ENCODE measurements at places on chromosomes 16 and 17.

DNA sequence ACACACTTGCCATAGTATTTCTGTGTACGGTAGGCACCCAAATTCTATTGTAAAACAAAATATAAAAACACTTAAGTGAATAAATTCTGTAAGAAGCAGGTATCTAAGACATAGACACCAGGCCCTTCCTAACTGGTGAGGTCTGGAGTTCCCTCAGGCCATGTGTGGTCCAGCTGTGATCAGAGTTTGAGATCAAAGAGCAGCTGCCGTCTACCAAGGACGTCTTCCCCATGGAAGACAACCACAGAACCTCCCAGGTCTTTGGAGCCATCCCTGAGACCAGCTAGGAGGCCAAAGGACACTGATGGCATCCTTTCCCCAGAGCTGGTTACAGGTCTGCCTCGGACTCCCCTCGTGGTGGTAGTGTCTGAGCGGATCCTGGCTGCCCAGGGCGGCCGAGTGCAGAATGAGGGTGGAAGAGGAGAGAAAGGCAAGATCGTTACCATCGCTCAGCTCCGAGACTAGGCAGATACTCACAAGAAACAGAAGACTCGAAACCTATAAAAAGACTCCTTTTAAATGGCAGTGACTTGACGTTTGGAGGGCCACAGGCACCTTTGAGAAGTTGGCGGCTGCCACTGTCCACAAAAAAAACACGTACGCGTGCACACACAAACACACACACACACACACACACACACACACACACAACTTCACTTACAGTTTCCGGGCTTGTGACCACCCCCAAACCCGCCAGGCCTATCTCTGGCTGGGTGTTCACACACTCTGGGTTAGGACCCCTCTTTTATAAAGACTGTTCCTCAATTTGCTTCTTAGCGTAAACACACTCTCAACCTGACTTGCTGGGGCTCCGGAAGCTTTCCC lies 7.5 kb downstream of the TIMP2 start:
- DNase-seq = no peak

DNA sequence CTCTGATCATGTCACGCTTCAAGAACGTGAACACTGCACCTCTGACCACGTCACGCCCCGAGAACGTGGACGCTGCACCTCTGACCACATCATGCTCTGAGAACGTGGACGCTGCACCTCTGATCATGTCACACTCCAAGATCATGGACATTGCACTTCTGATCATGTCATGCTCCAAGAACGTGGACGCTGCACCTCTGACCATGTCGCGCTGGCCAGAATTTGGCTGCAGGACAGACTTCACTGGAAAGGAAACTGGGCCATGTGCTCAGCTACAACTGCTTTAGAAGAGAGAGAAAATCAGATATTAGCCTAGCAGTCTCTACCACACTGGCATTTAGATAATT lies 182.7 kb downstream of the RPTOR start:
- DNase-seq = no peak

DNA sequence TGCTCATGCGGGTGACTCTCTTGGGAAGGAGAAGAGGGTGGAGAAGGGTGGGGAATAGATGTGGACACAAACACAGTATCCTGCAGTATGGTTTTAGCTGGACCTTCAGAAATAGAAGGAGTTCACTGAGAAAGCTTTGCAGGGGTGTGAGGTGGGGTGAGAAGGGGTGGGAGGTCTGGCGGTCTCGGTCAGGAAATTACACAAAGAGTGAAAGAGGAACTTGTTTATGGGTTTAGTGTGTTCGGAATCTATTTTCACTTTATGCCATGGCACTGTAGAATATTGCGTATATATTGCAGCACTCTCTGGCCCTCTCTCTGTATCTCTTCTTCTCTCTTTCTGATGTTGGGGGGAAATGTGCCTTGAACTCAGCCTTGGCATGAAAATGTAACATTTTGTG lies 148.2 kb upstream of the GOT2 start:
- DNase-seq = no peak

DNA sequence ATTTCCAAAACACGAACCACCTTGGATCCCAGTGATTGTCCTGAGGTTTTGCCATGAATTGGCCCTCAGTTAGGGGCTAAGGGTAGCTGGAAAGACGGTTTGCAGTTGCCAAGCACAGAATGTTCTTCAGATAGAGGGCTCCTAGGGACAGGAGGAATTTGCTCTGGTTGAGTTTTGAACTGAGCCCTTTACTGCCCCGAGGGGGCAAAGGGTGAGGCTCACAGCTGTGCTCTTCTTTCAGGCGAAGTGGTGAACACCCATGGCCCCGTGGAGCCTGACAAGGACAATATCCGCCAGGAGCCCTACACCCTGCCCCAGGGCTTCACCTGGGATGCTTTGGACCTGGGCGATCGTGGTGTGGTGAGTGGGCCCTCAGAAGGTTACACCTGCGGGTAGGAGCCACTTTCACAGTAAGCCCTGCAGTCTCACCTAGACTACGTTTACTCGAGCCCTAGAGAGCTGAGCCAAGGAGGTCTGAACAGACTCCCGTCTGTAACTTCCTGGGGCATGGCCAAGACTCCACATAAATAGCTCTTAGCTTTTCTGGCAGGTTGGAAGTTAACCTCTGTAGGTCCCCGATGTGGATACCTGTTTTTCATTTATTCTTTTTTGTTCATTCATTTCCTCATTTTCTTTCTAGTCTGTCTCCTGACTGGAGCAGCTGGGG lies 32.5 kb downstream of the NMT1 start:
- DNase-seq = no peak

DNA sequence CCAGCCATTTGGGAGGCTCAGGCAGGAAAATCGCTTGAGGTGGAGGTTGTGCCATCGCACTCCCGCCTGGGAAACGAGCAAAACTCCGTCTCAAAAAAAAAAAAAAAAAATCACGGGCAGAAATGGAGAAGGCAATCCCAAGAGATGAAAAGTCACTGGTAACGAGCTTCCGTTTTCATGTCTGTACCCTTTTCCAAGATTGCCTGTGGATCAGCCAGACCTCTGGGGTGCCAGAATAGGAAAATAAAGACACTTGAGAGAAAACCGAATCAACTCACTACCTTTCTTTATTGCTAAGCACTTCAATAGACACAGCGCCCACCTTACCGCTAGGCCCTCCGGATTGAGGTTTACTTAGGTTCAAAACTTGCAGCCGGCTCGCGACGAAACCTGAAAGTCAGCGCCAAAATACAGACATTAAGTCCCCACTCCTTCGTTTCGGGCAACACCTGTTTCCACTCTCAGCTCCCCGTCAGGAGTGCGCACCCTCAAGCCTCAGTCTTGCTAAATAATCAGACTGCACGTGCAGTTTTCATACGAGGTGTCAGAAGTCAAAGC lies 970 bp upstream of the TRAF7 start:
- no peak for DNase-seq

- no peak for DNase-seq
Measured at GRCh38 chr17:73232587-73233373, 28.9 kb downstream of the CPSF4L start.

GRCh38 chr17:17103160-17103559 lies 60.9 kb downstream of the MPRIP start:
- DNase-seq = no peak

DNA sequence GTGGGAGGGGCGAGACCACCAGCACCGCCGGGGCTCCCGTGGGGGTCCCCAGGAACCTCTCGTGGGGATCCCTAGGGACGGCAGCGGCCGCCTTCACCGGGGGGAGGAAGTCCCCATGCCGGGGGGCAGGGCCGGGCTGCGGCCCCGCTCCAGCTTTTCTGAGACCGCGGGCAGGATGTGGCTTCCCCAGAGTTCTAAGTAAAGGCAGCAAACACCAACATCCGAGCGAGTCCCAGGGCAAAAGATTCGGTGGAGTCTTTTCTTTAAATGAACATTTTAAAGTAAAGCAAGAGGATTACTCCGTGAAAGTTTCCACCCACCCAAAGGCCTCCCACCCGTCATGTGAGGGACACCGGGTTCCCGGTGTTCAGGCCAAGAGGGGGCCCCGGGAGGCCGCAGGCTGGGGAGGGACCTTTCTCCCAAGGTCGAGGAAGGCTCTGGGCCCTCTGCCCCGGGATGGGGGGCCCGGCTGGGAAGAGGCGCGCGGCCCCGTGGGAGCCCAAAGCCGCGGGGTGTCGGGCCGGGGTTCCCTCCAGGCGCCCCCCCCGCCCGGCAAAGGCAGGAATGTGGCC lies 137.2 kb upstream of the RPH3AL start:
- peak; percentile 86 for DNase-seq

GRCh38 chr16:69397821-69398521 lies 12.2 kb upstream of the TERF2 start:
- no peak for DNase-seq

DNA sequence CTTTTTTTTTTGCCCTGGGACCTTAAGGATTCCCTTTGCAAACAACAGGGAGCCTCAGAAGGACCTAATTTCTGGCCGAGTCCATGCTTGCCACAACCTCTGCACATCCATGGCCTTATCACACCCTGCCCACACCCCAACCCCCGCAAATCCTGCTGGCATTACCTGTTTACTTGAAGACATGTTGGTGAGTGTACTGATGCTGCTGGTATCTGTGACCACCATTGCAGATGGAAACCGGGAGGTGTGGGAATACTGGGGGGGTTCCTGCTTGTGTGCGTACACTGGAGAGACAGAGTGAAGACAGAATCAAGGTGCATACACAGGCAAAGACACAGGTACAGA lies 46.0 kb downstream of the HNF1B start:
- no peak for DNase-seq

DNA sequence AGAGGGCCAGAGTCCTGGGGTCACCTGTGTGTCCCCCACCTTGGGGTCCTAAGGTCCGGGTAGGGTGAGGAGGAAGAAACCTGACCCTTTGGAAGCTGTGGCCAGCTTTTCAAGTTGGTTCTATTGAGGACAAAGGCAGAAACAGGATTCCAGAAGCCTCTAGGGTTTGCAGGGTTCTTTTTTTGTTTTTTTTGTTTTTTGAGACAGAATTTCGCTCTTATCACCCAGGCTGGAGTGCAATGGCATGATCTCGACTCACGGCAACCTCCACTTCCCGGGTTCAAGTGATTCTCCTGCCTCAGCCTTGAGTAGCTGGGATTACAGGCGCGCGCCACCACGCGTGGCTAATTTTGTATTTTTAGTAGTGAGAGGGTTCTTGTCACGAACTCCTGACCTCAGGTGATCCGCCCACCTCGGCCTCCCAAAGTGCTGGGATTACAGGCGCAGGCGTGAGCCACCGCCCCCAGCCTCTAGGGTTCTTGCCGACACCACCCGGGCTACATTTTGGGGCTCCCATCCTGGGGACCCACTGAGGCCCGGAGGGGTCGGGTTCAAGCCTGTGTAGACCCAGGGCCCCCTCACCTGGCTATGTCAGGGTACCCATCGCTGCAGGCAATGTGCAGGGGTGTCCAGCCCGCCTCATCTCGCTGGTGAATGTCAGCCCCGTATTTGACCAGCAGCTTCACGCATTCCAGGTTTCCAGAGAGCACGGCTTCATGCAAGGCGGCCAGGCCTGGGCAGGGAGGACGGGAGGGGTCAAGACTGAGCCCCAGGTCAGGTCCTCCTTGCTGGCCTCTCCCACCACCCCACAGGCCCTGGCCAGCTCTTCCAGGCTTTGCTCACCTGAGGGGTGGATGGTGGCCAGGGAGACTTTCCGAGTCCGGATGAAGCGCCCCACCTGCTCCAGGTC lies 674 bp downstream of the PPP1R27 start:
- peak; percentile 40 for DNase-seq

- no peak for DNase-seq
Measured at GRCh38 chr16:19294156-19294649, 8.7 kb downstream of the CLEC19A start.

- DNase-seq = no peak
Measured at GRCh38 chr17:69757688-69758430, 317.2 kb upstream of the KCNJ16 start.

GRCh38 chr16:3530371-3530914 lies 29.6 kb downstream of the CLUAP1 start:
- DNase-seq = peak; percentile 49

GRCh38 chr16:4212211-4212933 lies 29.5 kb downstream of the SRL start:
- no peak for DNase-seq

GRCh38 chr17:72068643-72069042 lies 52.2 kb upstream of the SOX9 start:
- no peak for DNase-seq

DNA sequence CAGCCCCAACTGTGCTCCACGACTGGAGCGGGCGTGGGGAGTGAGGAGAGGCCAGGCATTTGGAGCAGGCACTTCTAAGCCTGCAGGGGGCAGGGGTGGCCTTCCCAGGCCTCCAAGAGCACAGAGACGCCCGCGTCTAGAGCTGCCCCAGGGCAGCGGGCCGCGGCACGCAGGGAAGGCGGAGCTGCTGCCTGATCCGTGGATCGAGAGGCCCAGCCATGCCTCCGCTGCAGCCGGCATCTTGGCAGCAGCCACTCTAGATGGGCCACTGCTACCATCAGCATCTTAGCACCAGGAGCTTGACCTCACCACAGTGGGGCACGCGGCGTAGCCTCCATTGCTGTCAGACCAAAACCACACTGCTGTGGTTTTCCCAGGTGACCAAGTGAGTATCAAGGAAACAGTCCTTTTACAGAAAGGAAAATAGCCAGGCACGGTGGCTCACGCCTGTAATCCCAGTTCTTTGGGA lies 20.4 kb upstream of the WDR45B start:
- no peak for DNase-seq

DNA sequence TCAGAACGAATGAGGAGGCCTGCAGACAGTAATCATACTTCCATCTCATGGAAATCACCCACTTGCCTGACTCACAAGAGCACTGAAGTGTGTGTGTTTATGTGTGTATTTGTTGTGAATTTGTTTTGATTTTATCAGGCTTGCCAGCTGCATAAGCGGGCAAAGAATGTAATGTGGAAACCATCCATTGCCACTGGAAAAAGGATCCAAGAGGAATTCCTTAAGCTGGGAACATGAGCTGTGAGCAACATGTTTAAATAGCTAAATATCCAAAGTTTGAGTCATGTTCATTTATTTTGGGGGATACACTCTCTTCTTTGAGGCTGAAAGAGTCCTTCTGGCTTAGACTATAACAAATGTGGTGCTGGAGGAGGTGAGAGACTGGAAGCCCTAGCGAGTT lies 198.4 kb upstream of the TBX2 start:
- no peak for DNase-seq

DNA sequence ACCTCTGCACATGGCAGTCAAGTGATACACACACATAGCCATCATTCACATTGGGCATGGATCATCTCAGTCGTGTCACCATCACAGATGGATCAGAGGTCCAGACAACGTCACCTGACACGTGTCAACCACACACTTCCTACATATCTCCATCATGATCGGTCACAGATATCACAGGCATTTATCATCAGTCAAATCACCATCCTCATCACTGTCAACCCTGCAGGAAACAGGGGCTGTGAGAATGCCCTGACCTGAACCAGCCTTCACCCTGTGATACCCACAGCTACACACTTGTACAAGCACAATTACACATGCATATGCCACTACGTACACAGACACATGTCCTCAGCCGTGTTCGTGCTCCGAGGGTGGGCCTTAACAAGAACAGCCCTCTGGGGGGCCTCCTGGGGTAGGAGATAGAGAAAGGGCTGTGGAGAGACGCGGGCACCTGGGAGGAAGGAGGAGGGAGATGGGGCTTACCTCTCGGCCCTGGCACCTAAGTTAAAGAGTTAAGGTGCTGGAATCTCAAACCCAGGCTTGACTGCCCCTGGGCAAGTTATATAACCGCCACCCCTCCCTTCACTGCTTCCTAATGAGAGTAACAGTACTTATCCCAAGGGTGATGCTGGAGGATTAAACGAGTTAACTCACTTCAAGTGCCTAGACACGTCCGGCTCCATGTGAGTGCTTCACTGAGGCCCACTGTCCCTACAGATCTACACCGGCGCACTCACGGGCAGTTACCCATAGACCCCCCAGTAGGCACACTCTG lies 1.1 kb downstream of the SLC12A4 start:
- DNase-seq = no peak

Data from natural killer cell treated with Interleukin-12 subunit alpha and Interleukin-12 subunit beta and Interleukin-15 and Interleukin-18, amount 100 ng/mL, for 72 hours (primary cell).